ENCODE measurements at places on chromosomes 5 and 9.

DNA sequence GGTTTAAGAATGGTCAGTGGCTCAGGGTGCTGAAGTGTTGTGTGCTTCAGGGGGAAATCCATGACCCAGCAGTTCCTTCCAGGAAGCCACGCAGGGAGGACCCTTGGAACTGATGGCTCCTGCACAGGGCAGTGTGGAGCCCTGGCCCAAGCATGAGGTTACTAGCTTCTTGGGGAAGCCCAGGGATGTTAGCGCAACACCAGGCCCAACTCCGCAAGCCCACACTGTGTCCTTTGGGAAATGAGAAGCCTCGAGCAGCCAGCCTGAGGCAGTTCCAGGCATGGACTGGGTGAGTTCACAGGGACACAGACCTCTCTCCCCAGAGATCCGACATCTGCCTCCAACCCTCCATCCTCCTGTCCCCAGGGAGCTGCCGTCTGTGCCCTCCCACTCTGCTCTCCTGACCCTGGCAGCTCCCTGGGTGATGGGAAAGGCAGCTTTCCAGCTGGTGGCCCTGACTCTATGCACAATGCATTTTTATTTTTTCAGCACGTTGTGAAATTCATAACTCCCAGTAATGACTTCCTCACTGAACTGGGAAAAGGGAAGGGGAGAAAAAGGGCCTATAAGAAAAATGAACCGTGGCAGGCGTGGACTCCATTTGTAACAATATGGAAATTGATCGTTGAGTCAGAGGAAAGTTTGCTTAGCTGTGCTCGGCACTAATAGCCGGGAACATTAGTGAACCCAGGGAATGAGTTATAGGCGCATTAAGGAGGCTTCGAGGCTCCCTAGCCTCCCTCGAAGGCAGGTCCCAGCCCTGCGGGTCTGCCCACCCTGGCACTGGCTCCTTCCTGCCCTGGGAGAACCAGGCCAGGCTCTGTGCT lies 34.1 kb downstream of the LMX1B start:
- no peak for DNase-seq

DNA sequence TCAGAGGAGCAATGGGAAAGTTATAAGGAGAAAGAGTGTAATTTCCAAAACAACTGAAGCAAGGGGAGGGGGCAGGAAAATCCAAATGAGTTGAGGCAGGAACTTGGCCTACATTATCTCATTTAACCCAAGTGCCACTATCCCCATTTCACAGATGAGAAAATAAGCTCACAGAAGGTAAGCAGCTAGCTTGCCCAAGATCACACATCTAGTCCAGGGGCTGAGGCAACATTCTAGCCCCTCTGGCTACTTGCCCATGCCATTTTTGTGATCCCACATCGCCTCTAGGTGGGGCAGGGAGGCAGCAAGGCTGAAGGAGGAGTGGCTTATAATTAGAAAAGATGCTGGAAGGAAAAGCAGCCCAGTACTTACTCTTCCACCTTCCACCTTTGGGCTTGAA lies 2.6 kb upstream of the PSIP1 start:
- peak; percentile 57 for DNase-seq

DNA sequence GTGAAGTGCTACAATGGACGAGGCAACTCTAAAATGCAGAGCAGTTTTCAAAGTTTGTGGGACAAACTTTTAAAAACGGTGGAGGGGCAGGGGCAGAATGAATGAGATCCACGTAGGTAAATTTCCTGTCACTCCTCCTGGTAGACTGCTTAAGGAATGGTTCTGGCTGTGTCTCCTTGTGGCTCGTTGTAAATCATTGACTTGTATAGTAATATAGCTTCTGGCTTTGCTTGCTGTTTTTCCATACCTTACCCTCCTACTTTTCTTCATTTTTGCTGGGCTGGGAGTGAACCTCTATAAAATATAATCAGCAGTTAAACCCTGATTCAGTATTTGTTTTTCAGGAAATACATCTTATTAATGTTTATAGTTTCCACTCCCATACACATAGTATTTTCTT lies 235.7 kb downstream of the TUSC1 start:
- DNase-seq, result no peak

- DNase-seq, result peak; percentile 71
Measured at GRCh38 chr5:96117771-96118651, 156.4 kb upstream of the ELL2 start.

- no peak for DNase-seq
Measured at GRCh38 chr9:3929345-3930047, 370.4 kb downstream of the GLIS3 start.

DNA sequence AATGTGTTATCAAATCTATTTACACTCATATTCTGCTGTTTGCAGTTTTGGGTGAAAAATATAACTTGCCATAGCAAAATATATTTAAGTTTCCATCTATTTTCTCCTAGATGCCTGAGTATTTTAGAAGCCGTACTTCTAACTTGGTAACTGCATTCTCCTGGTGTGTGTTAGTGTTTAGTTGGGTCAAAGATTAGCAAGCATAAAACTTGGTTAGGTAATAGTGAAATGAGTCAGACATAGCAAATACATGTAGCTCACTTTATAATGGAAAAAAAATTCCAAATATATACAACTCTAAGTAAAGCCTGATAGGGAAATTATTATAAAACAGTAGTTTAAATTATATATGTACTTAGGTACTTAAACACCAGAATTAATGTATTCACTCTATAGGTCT lies 640.7 kb upstream of the ST8SIA4 start:
- peak; percentile 36 for DNase-seq

GRCh38 chr5:53368516-53368915 lies 111.9 kb upstream of the FST start:
- DNase-seq, result peak; percentile 79

GRCh38 chr9:20564650-20565049 lies 57.6 kb downstream of the MLLT3 start:
- DNase-seq, result no peak

DNA sequence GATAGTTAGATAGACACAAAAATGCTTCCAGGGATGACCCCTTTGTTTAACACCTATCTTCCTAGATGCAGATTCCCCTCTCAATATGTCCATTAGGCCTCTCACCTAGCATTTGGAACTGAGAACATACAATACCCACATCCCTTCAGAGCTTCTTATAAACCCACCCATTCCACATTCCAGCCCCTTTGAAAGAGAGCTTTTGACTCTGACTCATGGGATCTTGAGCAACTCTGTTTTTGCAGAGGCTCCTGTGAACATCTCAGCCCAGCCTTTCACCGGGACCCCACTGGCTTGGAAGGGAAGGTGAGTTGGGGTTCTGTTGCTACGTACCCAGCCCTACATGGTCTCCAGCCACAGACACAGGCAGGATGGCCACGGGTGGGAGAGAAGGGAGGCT lies 195.5 kb downstream of the FRMD3 start:
- peak; percentile 27 for DNase-seq

DNA sequence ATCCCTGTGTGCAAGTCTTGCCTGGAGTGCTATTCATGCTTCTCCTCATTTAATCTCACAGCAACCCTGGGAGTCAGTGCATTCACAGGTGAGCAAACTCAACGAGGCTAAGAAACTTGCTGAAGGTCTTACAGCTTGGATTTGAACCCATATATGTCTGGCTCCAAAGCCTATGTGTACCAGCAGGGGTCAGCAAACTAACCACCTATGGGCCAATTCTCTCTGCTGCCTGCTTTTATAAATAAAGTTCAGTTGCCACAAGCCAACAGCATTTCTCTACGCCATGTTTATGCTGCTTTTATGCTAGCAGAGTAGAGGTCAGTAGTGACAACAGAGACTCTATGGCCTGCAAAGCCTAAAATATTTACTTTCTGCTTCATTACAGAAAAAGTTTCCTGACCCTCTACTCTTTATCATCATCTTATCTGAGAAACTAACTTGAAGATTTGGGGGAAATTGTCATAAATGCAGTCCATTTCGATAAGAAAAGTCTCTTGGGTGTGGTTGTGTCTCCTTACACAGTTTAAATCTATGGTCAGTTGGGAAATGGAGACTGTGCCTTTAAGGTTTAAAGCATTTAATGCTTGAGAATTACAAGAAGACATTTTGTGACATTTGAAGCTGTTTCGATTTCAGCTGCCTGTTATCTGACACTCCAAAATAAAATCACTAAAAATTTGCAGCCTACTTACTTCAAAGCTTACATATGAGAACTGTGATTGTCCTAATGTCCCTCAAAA lies 137.7 kb downstream of the PRELID2 start:
- peak; percentile 69 for DNase-seq

GRCh38 chr5:140108093-140109017 lies 5.6 kb upstream of the PURA start:
- peak; percentile 33 for DNase-seq

- peak; percentile 87 for DNase-seq
Measured at GRCh38 chr5:126938466-126938865, 91.9 kb downstream of the MARCHF3 start.

DNA sequence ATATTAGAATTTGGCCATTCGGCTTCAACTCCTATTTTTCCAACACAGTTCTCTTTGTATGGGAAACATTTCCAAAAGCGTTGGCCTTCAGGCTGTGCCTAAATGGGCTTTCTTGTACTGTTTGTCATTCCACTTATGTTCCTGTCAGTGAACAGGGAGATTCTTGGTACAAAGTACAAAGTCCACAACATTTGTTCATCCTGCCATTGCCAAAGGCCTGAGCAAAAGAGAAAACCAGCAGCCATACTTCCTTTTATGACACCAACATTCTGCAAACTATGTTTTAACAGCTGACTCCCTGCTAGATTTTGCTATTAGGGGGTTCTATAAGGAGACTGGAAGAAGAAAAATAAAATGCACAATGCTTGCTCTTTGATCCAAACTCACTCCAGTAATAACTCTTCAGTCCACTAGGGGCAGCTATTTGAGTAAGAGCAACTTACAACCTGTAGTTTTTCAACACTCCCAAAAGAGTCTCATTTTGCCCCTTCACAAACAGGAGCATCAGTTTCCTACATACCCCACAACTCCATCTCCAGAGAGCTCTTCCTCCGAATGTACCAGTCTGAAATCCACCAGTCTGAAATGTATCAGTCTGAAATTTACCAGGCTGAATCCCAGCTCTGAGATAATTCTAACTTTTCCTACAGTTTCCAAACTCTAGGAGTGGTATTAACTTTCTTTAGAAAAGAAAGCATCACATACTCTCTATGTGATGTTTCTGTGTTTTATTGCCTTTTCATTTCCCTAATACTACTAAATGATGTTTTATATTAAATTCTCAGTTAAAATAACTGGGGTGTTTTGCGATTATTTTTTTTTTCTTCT lies 693.8 kb downstream of the DNAH5 start:
- peak; percentile 57 for DNase-seq

- DNase-seq, result no peak
Measured at GRCh38 chr9:71620331-71620730, 148.0 kb downstream of the CEMIP2 start.

DNA sequence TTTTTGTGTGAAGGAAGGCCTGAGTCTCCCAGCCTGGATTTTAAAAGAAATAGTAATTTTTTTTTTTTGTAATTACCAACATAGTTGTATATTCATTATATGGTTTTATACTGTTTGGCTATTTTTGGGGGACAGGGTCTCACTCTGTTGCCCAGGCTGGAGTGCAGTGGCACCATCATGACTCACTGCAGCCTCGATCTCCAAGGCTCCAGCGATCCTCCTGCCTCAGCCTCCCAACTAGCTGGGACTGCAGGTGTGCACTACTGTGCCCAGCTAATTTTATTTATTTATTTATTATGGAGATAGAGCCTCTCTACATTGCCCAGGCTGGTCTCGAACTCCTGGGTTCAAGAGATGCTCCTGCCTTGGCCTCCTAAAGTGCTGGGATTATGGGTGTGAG lies 5.1 kb downstream of the LRRC8A start:
- no peak for DNase-seq

- DNase-seq, result peak; percentile 44
Measured at GRCh38 chr9:95505717-95506427, 10.9 kb downstream of the PTCH1 start.

GRCh38 chr9:134196911-134197310 lies 32.5 kb upstream of the RNU6ATAC start:
- DNase-seq, result no peak

DNA sequence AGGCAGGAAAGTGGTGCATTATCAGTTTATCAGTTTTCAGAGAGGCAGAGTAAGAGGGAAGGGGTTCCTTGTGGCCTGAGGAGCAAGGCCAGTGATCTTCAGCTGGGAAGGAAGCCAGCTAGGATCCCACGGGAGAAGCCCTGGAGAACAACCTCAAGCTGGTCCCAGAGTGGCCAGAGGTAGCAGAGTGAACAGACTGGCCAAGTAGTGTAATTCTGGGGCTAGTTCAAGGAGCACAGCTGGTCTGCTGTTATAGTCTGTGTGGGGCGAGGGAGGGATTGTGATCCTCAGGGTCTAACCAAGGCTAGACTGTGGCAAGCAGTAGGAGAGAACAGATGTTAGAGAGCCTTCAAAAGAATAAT lies 164.6 kb downstream of the CARTPT start:
- no peak for DNase-seq

DNA sequence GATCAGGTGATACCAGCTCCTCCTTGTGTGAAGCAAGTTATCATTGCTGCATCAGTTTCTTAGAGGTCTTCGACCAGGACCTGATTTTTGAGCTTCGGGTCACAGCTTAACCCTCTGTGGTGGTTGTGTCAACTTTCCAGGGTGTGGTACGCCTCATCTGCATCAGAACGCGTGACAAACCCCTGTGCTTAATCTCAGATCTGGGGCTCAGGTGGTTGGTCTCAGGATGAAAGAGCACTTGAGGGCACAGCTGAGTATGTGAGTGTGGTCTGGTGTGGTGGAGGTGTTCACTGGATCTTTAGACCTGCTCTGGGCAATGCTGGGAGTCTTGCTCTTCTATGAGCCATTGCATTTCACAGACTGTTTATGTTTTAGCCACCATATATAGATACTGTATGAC lies 64.1 kb downstream of the OSTF1 start:
- DNase-seq, result no peak

DNA sequence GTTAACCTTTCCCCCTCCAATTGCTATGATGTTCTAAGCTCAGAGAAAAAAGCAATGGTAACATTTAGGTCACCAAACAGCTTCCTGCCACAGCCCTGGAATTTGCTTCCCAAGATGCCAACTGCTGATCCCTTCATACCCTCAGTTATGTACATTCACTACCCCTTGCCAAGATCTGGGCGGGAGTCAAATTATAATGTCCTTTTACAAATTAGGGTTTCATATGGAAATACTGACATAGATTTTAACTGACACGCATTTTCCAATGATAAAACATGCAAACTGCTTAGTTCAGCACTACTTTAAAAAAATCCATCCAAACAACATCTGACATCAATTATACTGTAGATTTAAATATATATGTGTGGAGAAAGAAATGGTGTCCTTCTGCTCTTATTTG lies 5.0 kb downstream of the LOX start:
- no peak for DNase-seq

- no peak for DNase-seq
Measured at GRCh38 chr9:8282535-8282934, 483.0 kb upstream of the DMAC1 start.
